ENCODE measurements at places on chromosomes 5 and 9. TPM values are rescaled to one million over a fixed set of nuclear protein-coding genes. Genes with fewer than 3 reads are reported as not detected.

The MACIR gene
- total RNA-seq = 3.5 TPM

The KIF12 gene
- not detected for total RNA-seq

The TEX48 gene
- total RNA-seq = not detected

The HMGCS1 gene
- 253 TPM for total RNA-seq

The TAF11L7 gene
- not detected for total RNA-seq

The UTP15 gene
- total RNA-seq = 20.8 TPM

The SLCO6A1 gene
- total RNA-seq = not detected

The FAM151B gene
- 4.8 TPM for total RNA-seq

The PLCXD3 gene
- 1.3 TPM for total RNA-seq

The PDGFRB gene
- total RNA-seq = 151 TPM

The SLC36A2 gene
- total RNA-seq = not detected

The PARP8 gene
- 24.6 TPM for total RNA-seq

The TSSK1B gene
- 0.50 TPM for total RNA-seq

The LHX2 gene
- total RNA-seq = not detected

DNA sequence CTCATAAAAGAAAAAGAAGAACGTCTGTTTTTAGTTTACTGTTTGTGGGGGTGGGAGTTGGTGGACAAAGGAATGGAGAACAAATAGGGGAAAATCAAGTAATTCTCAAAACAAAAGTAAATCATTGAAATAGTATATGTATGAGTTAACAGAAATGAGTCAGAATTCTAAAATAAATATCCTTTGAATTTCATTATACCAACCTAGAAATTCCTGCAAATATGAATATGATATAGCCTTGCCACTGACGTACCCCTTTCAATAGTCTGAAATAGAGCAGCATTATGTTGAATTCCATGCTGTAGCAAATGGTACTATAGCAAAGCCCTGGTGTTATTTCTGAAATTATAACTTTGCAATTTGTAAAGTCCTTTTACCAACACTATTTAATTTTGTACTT is 29.6 kb upstream of the DTWD2 start:
- DNase-seq = peak; percentile 20

- no peak for DNase-seq
Observed at GRCh38 chr5:123133438-123134100, 44.5 kb downstream of the PRDM6 start.

DNA sequence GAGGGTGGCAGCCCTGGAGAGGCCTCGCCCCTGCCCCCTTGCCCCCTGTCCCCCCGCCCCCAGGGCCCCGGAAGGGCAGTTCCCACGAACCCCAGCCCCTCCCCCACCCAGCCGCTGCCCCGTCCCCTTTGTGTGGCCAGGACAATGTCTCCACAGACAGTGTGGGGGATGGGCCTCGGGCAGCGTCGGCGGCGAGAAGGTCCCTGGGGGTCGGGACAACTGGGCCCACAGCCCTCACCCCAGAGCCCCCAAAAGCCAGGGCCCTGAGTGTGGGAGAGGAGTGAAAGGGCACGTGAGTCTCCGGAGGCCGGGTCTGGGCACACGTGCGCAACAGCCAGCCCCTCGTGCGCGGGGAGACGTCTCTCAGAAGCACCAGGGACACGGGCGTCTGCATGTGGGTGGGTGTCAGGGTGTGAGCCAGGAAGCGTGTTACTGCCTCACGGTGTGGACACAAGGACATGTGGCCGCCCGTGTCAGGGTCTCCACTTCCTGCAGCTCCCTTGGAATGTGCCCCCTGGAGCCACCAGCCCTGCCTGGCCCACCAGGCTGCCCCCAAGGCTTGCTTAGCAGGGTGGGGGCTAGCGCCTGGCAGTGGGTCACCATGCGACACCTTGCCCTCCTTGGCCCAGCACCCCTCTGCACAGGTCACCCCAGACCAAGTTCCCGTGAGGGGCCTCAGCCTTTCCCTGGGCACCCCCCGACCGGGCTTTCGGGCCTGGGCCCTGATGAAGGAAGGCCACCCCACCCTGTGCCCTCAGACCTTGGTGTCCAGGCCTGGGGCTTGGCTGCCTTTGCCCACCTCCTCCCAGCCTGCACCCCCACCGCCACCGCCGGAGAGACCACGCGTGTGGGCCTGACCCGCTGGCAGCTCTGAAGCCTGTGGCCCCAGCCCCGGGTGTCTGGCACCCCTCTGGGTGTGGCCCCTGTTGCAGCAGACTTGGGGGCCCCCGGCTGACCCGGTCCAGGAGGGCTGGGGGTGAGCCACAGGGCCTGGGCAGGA is 12.8 kb upstream of the NRARP start:
- DNase-seq = no peak

GRCh38 chr5:143113461-143113860 is 290.0 kb downstream of the NR3C1 start:
- DNase-seq = no peak

GRCh38 chr5:159987031-159987674 is 21.8 kb upstream of the TTC1 start:
- peak; percentile 60 for DNase-seq

GRCh38 chr9:136538599-136539426 is 7.0 kb downstream of the NOTCH1 start:
- DNase-seq = no peak

- peak; percentile 2 for DNase-seq
Observed at GRCh38 chr5:94623011-94623410, 4.5 kb downstream of the SLF1 start.

GRCh38 chr5:118479285-118479684 is 509.1 kb downstream of the DTWD2 start:
- DNase-seq = no peak

DNA sequence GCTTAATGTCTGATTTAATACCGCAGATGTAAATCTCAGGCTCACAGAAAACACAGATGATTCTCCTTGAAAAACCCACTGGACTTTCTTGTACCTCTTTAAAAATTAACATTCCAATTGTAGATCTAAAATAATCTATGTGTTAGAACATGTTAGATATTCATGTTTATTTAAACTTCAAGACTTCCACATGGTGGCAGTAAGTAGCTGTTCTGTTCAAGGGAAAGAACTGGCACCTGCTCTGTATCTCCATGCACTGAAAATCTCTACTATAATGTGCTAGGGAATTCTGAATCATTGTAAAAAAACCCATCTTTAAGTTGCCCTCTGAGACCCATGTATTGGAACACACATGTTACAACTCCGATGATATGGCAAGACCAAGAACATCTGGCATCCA is 366.9 kb downstream of the DMRTA1 start:
- peak; percentile 37 for DNase-seq

GRCh38 chr5:78235289-78235688 is 59.2 kb downstream of the AP3B1 start:
- DNase-seq = peak; percentile 69

- no peak for DNase-seq
Observed at GRCh38 chr5:78760770-78761169, 112.2 kb upstream of the LHFPL2 start.

- peak; percentile 51 for DNase-seq
Observed at GRCh38 chr9:133918111-133918813, 73.9 kb downstream of the VAV2 start.

DNA sequence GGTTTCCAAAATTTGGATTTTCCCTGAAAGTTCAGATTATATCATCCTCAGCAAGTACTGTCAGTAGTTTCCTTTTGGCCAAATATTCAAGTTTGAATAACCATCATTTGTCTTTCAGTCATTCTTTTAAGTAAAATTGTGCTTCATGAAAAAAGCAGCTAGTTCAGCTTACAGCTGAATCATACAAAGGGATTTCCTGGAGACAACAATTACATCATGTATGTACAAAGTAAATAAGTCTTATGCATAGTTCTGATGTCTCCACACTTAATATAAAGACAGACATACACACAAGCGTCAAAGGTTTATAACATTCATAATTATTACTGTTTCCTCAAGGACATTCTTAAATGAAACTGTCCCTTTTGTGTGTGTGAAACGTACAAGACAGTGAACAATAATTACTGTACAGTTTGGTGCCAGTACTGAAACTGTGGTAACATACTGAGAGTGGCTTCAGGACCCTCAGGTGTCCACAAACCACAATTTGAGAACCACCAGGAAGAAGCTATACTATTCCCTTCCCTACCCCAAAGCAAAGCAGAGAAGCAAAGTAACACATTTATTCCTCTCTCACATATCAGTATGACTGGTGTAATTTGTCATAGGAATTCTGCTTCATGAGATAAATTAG is 746.6 kb downstream of the TAF11L14 start:
- no peak for DNase-seq

DNA sequence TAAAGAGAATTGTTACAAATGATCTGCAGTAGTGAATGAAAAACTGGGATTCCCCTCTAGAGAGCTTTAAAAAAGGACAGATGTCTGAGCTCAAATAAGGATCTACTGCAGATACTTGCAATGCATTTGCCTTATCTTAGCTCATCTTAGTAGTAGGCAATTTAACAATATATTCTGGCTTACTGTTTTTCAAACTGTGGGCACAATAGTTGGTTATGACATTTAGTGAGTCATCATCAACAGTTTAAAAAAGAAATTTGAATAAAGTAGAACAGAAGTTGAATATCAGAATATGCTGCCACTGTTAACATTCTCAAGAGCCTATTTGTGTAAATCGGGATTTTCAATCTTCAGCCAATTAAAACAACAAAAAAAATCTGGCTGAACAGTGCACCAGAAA is 6.7 kb upstream of the CAST start:
- DNase-seq = peak; percentile 38

DNA sequence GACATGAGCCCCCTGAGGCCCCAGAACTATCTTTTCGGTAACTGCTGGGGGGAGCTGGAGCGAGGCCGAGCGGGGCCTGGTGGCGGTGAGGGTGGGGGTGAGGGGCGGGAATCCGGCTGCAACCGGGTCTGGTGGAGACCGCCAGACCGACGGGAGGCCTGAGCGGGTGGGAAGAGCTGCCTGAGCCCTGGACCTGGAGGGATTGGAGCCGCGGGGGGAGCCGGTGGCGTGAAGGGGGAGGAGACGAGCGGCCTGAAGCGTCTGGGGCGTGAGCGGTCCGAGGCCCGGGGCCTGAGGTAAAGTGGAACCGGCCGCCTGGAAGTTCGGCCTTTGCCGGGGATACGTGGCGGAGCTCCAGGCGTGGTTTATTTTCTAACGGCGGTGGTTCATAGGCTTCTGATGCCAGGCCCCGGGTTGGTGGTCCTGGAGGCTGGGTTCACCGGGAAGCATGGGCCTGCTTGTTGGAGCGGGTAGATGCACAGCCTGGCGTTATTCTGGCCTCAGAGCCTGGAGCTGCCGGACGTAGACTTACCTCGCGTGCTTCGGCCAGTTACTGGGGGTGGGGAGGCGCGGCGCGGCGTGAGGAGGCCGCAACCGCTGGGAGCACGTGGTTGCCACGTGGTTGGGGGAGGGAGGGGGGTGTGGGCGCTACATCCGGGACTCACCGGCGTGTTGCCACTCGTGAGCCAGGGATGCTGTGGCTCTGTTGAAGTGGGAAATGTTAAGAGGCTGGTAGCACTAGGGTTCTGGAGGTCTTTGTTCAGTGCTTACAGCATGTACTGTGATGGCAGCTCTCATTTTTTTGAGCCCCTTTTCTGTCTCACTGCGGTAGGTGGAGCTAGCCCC is 544 bp downstream of the NPM1 start:
- DNase-seq = peak; percentile 73

DNA sequence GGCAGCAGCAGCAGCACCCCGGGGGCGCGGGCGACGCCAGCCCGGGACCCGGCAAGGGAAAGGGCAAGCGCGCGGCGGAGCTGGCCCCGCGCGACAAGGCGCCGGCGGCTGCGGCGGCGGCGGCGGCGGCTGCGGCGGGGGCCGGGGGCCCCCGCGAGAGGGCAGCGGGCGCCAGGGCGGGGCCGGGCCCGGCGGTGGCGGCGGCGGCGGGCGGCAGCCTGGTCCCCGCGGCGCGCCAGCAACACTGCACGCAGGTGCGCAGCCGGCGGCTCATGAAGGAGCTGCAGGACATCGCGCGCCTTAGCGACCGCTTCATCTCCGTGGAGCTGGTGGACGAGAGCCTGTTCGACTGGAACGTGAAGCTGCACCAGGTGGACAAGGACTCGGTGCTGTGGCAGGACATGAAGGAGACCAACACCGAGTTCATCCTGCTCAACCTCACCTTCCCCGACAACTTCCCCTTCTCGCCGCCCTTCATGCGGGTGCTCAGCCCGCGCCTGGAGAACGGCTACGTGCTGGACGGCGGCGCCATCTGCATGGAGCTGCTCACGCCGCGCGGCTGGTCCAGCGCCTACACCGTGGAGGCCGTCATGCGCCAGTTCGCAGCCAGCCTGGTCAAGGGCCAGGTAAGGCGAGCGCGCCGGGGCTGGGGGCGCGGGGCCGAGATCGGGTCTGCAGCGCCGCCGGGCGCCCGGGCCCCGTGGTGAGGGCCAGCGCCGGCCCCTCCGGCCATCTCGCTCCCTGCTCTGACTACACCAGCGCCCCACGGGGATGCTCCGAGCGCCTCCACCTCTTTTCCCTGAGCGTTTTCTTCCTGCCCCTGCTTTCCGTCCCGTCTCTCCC is at the start of gene UBE2QL1:
TSS of gene UBE2QL1 (plus strand) at position 238 of the 843 bp plus-strand sequence. CDS start at position 273, 35 bp downstream.
- DNase-seq = peak; percentile 6

GRCh38 chr5:9545136-9545991 is 511 bp downstream of the SEMA5A start:
- DNase-seq = peak; percentile 6

DNA sequence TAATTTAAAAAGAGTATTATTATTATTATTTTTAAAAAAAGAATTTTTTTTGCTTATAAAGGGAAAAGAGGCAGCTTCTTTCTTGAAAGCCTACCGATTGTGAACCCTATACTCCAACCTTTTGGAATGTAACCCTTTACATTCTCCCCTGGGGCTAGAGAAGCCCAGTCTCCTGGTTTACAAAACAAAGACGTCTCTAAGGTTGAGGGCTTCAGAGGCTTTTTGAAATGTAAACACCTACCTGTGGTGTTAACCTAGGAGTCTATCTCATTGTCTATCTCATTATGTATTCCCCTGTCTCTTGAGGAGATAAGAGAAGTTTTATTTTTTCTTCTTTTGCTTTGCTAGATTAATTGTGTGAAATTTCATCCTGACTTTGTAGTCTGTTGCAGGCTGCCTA is 4.7 kb downstream of the TNFSF8 start:
- DNase-seq = no peak

- peak; percentile 19 for DNase-seq
Observed at GRCh38 chr9:96100385-96101300, 201.3 kb downstream of the HSD17B3 start.

GRCh38 chr5:96627792-96628398 is 34.3 kb upstream of the CAST start:
- DNase-seq = no peak

GRCh38 chr5:26329562-26330189 is 708.7 kb downstream of the CDH9 start:
- no peak for DNase-seq

- DNase-seq = no peak
Observed at GRCh38 chr9:114928136-114928535, 2.3 kb downstream of the TNFSF8 start.

DNA sequence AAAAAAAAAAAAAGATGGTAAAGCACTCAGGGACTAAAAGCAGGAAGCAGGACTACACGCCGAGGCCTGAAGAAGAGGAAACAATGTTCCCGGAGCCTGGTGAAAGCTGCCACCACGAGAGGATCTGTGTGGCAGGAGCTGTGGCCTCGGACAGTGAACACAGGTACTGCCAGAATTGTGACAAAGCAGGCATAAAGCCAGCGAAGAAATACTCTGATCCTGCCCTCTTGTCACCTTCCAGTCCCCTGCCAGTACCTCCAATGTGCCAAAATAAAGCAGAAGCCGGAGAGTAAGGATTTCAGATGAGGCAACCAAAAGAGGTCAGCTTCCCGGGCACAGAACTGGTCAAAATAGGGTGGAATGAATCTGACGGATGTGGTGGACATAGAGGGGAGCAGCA is 211.5 kb upstream of the TARS1 start:
- no peak for DNase-seq

GRCh38 chr9:97985058-97985861 is 2.1 kb downstream of the ANP32B start:
- no peak for DNase-seq
